ENCODE measurements at places on chromosomes 1 and 21. TPM values are rescaled to one million over a fixed set of nuclear protein-coding genes. Genes with fewer than 3 reads are reported as not detected.

- DNase-seq, result no peak
Observed at GRCh38 chr21:45372732-45373355, 32.1 kb upstream of the COL18A1 start.

- no peak for DNase-seq
Observed at GRCh38 chr1:2611031-2611501, 21.8 kb downstream of the MMEL1 start.

The RXFP4 gene
- total RNA-seq, result not detected

DNA sequence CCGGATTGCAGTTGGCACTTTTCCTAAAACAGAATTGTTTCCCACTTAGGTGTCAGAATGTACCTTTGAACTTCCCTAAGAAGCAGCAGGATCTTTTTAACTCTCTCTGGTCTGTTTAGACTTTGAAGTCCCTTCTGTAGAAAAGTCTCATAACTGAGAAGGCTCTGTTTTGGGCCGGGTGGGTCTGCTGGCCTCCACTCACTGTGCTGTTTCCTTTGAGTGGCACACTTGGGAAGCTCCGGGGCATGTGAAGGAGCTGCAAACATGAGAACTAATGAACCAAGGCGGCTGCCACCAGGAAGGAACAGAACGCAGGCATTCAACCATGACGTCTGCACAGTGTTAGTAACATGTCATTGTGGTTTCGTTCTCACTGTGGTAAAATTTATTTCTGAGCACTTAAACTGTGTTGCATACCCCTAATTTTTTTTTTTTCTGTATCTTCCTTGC lies 19.5 kb upstream of the NCMAP start:
- DNase-seq, result no peak

GRCh38 chr1:9435854-9436640 lies 103.2 kb upstream of the SLC25A33 start:
- DNase-seq, result no peak

The FCGR2B gene
- total RNA-seq, result not detected

- DNase-seq, result no peak
Observed at GRCh38 chr1:53258216-53258615, 19.9 kb upstream of the MAGOH start.

GRCh38 chr1:101167891-101168290 lies 68.9 kb upstream of the S1PR1 start:
- no peak for DNase-seq
